Hematopoietic multipotent progenitor cell (in vitro differentiated cells): ENCODE measurements at places on chromosomes 12 and 14.

DNA sequence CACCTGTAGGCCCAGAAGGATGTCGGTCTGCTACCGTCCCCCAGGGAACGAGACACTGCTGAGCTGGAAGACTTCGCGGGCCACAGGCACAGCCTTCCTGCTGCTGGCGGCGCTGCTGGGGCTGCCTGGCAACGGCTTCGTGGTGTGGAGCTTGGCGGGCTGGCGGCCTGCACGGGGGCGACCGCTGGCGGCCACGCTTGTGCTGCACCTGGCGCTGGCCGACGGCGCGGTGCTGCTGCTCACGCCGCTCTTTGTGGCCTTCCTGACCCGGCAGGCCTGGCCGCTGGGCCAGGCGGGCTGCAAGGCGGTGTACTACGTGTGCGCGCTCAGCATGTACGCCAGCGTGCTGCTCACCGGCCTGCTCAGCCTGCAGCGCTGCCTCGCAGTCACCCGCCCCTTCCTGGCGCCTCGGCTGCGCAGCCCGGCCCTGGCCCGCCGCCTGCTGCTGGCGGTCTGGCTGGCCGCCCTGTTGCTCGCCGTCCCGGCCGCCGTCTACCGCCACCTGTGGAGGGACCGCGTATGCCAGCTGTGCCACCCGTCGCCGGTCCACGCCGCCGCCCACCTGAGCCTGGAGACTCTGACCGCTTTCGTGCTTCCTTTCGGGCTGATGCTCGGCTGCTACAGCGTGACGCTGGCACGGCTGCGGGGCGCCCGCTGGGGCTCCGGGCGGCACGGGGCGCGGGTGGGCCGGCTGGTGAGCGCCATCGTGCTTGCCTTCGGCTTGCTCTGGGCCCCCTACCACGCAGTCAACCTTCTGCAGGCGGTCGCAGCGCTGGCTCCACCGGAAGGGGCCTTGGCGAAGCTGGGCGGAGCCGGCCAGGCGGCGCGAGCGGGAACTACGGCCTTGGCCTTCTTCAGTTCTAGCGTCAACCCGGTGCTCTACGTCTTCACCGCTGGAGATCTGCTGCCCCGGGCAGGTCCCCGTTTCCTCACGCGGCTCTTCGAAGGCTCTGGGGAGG is at the start of gene LTB4R:
TSS of gene LTB4R (plus strand) at position 857 of the 959 bp plus-strand sequence. CDS start 4,150 bp downstream, outside the sequence.
- peak; percentile 84 for DNase-seq

GRCh38 chr14:68782091-68782981 is 10.5 kb downstream of the ZFP36L1 start:
- DNase-seq = no peak

DNA sequence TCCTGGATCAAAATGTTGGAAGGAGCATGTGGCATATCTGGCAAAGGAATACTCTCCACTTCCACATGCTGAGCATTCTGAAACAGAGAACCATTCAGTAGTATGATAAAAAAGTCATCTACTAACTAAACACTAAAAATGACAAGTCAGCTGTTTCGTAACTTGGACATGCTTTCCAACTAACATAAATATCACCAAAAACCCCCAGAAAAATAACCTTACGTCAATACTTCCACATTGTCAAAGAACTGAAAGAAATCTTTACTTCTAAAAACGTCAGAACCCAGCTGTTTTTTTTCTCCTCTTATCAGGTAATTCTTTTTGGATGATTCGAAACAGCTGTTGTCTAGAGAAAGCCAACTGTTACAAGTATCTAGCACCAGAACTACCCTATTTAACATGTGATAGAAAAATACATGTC is 8.2 kb downstream of the WBP11 start:
- no peak for DNase-seq

GRCh38 chr12:106345746-106346145 is 11.8 kb upstream of the POLR3B start:
- peak; percentile 42 for DNase-seq

DNA sequence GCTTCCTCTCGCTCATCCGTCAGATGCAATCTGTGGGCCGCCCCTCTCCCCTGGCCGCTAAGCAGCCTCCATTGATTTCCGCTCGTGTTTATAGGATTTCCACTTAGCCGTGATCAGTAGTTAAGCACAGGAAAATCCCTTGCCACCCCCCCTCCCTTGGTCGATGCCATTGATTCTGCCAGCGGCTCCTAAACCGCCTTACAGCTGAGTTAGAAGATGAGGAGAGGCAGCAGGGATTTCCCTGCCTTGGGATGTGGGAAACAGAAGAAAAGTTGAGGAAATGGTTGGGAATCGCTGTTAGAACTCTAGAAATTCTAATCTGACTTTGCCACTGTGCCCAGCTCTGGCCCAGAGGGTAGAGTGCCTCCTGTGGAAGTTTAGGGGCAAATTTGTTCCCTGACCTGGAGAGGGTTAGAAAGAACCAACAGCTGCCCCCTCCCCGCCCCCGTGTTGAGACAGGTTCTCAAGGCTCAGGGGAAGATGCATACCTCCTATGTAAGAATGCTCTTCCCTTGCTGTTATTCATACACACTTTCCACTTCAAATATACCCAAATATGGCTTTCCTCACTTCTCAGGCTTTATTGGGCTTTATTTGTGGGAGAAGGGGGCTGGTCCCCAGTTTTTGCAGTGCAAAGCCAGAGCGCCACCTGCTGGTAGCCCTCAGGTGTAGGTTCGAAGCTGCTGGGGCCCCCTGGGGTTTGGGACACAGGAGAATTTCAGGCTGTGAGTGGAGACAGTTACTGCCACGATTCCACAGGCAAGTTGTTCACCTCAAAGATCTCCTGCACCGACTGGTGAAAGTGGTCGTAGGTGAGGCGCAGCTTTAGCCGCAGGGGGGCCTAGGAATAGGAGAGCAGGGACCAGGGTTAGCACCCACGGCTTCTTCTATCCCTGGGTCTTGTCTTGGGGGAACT is 3.2 kb downstream of the THTPA start:
- DNase-seq = peak; percentile 73

GRCh38 chr12:124428136-124428791 is 133.4 kb downstream of the RFLNA start:
- no peak for DNase-seq

DNA sequence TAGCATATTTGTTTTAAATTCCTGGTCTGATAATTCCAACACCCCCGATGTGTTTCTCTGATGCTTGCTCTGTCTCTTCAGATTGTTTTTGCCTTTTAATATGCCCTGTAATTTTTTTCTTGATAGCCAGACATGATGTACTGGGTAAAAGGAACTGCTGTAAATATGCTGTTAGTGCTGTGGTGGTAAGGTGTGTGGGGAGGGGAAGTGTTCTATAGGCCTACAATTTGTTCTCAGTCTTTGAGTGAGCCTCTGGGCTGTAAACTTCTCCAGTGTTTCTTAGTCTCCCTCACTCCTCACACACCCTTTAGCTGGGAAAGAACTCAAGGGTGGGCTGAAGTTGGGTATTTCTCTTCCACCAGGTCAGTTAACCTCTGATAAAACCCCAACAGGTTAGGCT is 147.0 kb upstream of the OR4E1 start:
- DNase-seq = no peak

GRCh38 chr12:49933796-49934195 is 16.7 kb upstream of the AQP2 start:
- DNase-seq = no peak

- DNase-seq = no peak
Measured at GRCh38 chr12:51160814-51161459, 12.0 kb downstream of the TFCP2 start.

DNA sequence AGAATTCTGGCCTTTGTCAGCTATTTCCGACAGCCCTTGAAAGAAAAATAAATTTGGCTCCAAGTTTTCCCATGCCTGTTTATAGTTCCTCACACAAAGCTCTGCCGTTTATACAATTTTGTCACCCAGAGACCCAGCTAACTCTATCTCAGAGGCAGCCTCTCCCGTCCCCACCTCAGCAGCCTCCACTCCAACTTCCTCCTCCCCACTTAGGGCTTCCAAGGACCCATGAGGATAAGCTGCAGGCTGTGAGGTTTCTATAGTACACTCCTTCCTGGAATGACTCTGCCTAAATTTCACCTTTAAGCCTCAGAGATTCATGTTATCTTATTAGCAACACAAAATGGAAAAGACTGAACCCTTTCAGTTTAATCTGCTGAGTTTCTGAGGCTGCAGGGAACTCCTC is 71.8 kb downstream of the TTC9 start:
- no peak for DNase-seq

DNA sequence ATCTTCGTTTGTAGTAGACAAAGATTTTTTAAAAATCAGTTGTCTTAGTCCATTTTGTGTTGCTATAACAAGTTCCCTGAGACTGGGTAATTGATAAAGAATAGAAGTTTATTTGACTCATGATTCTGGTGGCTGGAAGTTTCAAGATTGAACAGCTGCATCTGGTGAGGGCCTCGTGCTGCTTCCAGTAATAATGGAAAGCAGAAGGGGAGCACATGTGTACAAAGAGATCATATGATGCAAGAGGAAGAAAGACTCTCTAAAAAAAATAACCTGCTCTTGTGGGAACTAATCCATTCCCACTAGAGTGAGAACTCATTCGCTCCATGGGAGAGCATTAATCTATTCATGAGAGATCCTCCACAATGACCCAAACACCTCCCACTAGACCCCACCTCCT is 24.8 kb downstream of the MUCL1 start:
- no peak for DNase-seq

GRCh38 chr12:119372540-119372939 is 38.0 kb downstream of the CCDC60 start:
- no peak for DNase-seq

DNA sequence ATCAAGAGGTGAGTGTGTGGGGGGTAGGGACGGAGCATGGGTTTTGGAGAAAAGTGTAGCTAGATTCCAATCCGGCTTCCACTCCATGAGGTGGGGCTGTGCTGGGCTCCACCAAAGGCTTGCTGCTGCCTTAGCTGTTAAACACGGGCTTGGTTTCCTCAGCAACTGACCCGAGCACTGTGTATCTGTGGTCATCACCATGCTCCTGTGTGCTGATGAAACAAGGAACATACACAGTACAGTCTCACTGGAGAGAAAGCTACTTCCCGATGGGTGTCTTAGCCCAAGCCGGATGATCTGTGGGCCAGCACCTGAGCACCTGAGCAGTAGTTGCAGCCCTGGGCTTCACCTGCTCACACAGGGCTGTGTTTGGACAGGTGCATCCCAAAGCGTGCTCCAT is 52.9 kb upstream of the VRK1 start:
- no peak for DNase-seq

- no peak for DNase-seq
Measured at GRCh38 chr14:22225516-22226140, 363.4 kb downstream of the DAD1 start.

- DNase-seq = no peak
Measured at GRCh38 chr12:123798518-123798917, 36.4 kb downstream of the DNAH10 start.

- no peak for DNase-seq
Measured at GRCh38 chr12:105272152-105272551, 36.2 kb upstream of the APPL2 start.

- DNase-seq = no peak
Measured at GRCh38 chr12:106073179-106073578, 65.6 kb downstream of the NUAK1 start.

DNA sequence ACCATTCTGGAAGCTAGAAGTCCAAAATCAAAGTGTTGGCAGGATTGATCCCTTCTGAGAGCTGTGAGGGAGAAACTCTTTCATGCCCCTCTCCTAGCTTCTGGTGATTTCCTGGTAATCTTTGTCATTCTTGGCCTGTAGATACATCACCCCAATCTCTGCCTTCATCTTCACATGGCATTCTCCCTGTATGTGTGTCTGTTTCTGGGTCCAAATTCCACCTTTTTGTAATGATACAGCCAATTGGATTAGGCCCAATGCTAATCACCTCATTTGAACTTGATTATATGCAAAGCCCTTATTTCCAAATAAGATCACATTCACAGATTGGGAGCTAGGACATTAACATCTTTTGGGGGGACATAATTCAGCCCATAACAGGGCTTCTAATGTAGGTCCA is 76.9 kb upstream of the MBIP start:
- DNase-seq = no peak

GRCh38 chr14:73758392-73759182 is 44.4 kb upstream of the PNMA1 start:
- peak; percentile 98 for DNase-seq

DNA sequence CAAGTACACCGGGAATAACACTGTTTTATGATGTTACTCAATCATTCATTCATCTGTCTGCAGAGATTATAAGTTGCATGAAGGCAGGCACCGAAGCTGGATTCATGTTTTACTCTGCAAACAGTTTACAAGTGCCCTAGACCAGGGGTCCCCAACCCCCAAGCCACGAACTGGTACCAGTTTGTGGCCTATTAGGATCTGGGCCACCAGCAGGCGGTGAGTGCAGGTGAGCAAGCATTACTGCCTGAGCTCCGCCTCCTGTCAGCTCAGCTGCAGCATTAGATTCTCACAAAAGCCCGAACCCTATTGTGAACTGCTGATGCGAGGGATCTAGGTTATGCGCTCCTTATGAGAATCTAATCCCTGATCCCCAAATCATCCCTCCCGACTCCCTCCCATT is 38.1 kb upstream of the PLXNC1 start:
- DNase-seq = no peak
